ENCODE measurements at places on chromosomes 2 and 18.

DNA sequence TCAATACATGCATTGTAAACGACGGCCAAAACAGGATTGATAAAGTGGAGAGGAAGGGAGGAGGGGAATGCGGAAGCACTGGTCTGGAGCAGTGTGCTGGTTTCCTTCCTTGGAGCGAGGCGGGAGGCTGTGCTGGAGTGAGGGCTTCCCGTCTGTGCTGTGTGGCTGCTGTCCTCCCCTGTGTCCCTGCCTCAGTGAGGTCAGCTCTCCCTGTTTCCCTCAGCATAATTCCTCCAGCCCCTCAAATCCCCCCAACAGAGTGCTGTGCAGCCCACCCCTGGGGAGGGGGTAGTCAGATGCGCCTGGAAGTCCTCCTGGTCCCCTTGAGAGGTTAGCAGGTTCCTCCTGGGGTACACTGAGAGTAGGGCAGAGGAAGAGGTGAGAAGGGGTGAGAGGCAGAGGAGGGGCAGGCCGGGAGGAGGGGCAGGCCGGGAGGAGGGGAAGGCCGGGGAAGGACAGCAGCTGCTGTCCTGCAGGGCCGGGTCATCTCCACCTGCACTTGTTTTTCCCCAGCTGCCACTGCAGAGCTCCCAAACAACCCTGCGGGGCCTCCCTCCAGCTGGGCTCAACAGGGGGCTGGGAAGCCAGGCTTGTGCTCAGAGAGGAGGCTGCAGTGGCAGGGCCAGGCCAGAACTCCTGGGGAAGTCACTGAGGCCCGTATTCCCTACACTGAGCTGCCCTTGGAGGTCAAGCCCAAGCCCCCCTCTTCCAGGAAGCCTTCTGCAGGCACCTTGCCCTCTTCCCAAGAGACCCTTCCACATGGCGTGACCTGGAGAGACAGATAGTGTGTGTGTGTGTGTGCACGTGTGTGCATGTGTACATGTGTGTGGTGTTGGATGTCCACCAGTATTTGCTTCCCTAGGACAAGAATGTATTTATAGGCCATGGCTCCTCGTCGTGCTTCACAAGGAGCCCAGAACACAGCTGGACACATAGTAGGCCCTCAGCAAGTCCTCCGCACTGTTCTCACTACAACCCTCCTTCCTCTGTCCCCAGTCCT, 13.2 kb upstream of the ATP6V1B1 start:
- no peak for DNase-seq

GRCh38 chr2:237497838-237498186, 10.8 kb downstream of the MLPH start:
- no peak for DNase-seq

- peak; percentile 28 for DNase-seq
These were observed 8.8 kb downstream of the GKN2 start for GRCh38 chr2:68943581-68944568.

DNA sequence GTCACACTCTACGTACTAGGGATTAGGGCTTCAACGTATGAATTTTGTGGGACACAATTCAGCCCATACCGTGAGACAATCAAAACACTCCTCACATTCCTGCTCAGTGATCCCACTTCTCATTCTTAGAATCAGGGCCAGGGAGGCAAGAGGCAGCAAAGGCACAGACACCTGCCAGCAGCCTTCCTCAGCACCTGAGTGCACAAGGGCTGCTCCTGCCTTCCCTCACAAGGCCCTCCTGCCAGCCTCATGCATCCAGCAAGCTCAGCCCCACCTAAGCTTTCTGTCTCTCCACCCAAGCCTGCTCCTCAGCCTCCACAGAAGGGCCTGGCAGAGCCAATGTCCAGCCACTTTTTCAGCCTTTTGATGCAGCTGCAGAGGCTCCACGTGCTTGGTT, 141.6 kb downstream of the SP3 start:
- no peak for DNase-seq

DNA sequence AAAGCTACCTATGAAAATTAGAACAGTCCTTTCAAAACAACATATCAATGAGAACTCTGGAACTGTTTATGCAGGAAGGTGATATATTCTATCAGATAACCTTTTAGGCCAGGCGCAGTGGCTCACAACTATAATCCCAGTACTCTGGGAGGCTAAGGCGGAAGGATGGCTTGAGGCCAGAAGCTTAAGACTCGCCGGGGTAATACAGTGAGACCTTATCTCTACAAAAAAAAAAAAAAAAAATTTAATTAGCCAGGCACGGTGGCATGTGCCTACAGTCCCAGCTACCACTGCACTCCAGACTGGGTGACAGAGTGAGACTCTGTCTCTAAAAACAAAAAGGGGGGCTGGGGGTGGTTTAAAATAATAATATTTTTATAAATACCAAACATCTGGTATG, 77.9 kb downstream of the OSBPL1A start:
- DNase-seq, result no peak

DNA sequence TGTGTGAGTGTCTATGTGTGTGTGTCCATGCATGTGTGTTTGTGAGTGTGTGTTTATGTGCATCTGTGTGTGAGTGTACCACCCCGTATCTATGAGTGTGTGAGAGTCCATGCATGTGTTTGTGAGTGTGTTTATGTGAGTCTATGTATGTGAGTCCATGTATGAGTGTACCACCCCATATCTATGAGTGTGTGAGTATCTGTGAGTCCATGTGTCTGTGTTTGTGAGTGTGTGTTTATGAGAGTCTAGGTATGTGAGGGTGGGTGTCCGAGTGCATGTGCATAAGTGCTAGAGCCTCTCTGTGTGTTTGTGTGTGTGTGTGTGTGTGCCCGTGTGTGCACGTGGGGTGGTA, 86.0 kb upstream of the ATG16L1 start:
- no peak for DNase-seq

- no peak for DNase-seq
These were observed 263.9 kb downstream of the ALPK2 start for GRCh38 chr18:58364876-58365528.

- DNase-seq, result no peak
These were observed 2.0 kb downstream of the DNAJC27 start for GRCh38 chr2:24969784-24970183.

DNA sequence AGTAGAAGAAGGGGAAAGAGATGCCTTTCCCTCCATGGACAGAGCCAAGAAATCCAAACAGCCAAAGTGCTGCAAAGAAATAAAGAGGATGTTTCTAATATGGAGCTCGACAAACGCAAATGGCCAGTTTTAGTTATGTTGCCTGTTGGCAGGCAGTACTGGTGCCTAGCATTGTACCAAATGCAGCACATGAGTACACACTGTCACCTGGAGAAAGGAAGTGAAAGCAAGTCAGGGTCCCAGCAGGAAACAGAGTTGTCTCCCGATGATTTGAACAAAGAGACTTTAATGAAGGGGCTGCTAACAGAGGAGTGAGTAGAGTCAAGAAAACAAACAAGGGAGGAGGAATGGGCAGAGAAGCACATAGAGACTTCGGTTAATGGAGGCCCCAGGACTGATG, 623.0 kb downstream of the BCL11A start:
- no peak for DNase-seq

DNA sequence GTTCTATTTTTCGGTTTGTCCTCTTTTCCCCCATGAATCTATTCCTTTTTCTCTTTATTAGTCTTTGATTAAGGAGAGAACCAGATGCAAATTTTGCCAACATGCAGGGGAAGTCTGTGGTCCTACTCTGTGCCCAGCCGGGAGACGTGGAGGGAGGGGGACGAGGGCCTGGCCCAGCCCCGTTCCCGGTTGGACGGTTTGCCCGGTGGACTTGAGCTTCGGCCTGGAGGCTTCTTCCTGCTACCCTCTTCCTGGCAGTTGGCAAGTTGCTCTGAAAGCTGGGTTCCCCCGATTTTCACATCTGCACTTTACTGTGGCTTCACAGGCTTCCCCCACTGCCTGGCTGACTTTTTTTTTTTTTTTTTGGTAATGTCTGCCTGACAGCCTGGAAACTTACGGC, 39.3 kb upstream of the GBX2 start:
- DNase-seq, result no peak

GRCh38 chr18:63119647-63120046, 199.9 kb downstream of the BCL2 start:
- DNase-seq, result no peak

DNA sequence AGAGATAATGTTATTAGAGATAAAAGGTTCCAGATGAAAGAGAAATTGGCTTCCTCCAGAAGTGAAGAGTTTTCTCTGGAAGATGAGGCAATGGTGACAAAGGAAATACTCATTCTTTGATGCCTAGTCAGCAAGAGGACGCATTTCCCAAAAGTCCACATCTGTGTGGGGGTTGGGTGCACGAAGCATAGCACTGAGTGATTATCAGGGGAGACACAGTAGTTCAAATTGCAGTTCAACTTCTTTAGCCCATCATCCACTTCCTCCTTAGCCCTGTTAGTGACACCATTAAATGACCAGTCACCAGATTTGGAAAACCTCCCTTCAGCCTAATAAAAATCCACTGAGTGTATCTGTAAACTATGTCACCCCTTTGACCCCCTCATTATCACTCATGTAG, 80.9 kb upstream of the PHLPP1 start:
- no peak for DNase-seq

DNA sequence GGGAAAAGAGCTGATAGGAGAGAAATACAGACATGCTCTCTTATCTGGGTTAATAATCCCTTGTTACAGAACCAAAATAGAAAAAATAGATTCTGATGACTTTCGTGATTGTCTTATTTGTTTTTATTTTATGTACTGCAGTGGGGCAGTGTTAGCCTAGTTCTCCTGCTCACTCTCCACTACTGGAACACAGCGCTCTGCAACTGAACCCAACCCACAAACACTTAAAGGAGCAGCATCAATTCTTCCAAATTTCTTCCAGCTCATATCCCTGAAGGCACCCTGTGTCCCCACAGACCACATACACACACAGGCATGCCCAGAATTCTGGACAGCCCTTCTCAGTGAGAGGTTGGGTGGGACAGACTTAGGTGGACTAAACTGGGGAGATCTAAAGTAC, 160.6 kb downstream of the SS18 start:
- no peak for DNase-seq

DNA sequence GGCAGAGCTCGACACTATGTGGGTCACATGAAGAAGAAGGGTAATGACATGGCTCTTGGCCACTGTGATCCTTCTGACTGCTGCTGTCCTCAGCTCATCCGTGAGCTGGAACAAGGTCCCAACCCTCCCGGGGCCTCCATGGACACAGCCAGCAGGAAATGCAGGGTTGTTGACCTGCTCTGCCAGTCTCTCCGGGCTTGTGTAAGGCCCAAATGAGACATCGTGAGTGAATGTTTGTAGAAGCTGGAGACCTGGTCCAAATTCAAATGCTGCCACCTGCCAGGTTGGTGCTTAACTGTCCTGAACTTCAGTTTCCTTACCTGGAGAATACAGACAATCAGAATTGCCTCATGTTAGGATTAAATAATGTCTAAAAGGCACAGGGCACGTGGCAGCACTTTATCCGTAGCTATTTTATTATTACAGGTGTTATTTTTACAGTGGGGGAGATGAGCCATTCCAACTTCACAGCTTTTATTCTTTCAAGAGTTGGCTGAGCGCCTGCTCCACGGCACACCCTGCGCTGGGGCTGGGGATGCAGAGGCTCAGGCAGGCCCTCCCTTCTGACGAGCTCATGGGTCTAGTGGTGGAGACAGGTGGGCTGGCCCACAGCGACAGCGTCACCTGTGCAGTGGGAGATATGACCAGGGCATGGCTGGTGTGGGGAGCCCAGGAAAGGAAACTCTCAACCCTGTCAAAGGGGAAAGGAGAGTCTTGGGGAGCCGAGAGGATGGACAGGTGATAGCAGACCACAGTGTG, 15.1 kb downstream of the ARHGEF4 start:
- no peak for DNase-seq

DNA sequence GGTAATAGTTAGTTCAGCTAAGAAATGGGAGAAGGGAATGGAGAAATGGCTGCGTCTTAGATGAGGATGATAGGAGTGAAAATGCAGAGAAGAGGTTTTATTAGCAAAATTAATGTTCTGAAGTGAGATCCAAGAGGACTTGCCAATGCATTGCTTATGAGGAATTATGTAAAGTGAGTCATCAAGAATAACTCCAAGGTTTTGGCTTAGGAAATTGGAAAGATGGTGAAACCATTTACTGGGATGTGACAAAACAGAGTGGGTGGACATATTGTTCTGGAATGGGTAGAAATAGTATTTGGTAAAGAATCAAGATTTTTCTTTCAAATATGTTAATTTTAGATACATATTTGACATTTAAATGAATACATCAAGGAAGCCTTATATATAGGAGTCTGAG, 306.6 kb upstream of the CYRIA start:
- no peak for DNase-seq

DNA sequence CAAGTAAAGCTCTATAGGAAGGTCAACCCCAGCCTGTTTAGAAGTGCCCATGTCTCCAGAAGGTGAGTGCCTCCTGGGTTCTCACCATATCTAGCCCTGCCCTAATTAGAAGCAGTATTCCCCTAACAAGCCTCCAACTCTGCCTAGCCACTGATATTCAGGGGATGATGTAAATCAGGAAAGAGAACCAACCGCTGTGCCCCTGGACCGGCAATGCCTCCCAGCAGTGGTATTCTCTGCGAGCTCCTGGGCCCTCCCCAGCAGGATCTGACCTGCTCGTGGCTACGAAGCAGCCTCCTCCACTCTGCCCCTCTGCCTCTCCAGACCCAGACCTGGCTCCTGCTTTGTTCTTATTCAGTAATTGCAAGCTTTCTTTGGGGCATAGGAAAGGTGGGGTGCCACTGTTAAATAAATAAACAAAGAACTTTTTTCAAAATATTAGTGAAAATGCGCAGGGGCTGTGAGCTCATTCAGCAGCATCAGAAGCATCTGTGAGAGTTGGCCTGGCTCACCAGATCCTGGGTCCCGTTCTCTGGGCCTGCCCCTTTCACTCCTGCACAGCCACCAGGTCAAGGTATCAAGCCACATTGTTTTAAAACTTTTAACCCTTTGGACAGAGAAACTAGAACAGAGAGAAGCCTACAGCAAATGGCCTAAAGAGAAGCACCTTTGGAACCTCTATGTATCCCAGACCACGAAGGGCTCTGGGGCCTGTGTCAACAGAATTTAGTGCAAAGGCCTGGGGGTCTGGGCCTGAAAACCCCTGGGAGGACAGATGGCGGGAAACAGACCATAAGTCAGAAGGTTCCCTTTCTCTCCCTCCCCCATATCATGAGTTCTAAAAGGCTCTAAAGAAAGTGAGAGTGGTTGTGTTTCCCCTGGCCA, 11.9 kb downstream of the MREG start:
- DNase-seq, result no peak

GRCh38 chr2:181594322-181594721, 62.6 kb downstream of the CERKL start:
- no peak for DNase-seq

DNA sequence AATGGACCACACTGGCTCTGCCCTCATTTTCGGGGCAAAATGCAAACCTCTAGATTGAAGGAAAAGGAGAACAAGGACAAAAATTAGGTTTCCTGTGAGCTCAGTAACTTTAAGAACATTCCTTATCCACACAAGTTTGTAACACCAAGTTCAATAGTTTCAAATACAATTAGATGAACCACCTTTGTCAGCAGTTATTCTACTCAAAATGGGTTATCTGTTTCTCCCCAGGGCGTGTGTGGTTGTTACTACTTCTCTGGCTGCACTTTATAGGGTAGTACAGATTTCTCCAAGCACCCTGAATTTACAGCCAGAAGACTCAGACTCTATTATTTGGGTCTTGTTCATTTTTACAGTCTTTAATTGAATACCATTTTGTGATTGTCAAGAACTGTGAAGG, 45.0 kb upstream of the TANK start:
- no peak for DNase-seq

- DNase-seq, result no peak
These were observed 110.4 kb downstream of the ADCYAP1 start for GRCh38 chr18:1014951-1015624.

GRCh38 chr18:24552218-24552617, 91.8 kb downstream of the HRH4 start:
- no peak for DNase-seq

- no peak for DNase-seq
These were observed 241.8 kb upstream of the RAB12 start for GRCh38 chr18:8367217-8367988.

GRCh38 chr2:147161746-147162145, 683.1 kb upstream of the ACVR2A start:
- no peak for DNase-seq

All from activated gamma-delta T cell treated with anti-CD3 and anti-CD28 coated beads, Interleukin-2, amount 50 U/mL, for 16 hours (primary cell).